ENCODE measurements at places on chromosomes 1 and 21. TPM values are rescaled to one million over a fixed set of nuclear protein-coding genes. Genes with fewer than 3 reads are reported as not detected.

OR2T3 gene
- total RNA-seq: not detected

ARHGEF10L gene
- total RNA-seq: 26.5 TPM

TNFRSF18 gene
- total RNA-seq: not detected

WNT4 gene
- 3.0 TPM for total RNA-seq

LIPI gene
- not detected for total RNA-seq

LAPTM5 gene
- total RNA-seq: 20.4 TPM

DCST1 gene
- not detected for total RNA-seq

EDARADD gene
- 10.6 TPM for total RNA-seq

WDR64 gene
- total RNA-seq: not detected

GRIK3 gene
- total RNA-seq: 4.1 TPM

PPIAL4G gene
- 0.05 TPM for total RNA-seq

HSPG2 gene
- 242 TPM for total RNA-seq

DOCK7 gene
- total RNA-seq: 139 TPM

RGS8 gene
- 0.05 TPM for total RNA-seq

CFHR3 gene
- 0.48 TPM for total RNA-seq

FCGR3B gene
- total RNA-seq: 1.2 TPM

AQP10 gene
- not detected for total RNA-seq

SCP2 gene
- 137 TPM for total RNA-seq

MYBPH gene
- 8.9 TPM for total RNA-seq

MCOLN3 gene
- total RNA-seq: 3.0 TPM

ANKRD34A gene
- total RNA-seq: 0.21 TPM

TSPAN2 gene
- total RNA-seq: 55.4 TPM

MATN1 gene
- total RNA-seq: 0.85 TPM

CLCA1 gene
- total RNA-seq: not detected

PCP4 gene
- 14.2 TPM for total RNA-seq

ADAMTS4 gene
- 4.4 TPM for total RNA-seq

HSF2BP gene
- 1.1 TPM for total RNA-seq
